ENCODE measurements at places on chromosomes 7 and 10.

- no peak for DNase-seq
These were observed 67.3 kb downstream of the DIP2C start for GRCh38 chr10:621981-622740.

- DNase-seq = no peak
These were observed 106.0 kb downstream of the GRID1 start for GRCh38 chr10:86260564-86260963.

DNA sequence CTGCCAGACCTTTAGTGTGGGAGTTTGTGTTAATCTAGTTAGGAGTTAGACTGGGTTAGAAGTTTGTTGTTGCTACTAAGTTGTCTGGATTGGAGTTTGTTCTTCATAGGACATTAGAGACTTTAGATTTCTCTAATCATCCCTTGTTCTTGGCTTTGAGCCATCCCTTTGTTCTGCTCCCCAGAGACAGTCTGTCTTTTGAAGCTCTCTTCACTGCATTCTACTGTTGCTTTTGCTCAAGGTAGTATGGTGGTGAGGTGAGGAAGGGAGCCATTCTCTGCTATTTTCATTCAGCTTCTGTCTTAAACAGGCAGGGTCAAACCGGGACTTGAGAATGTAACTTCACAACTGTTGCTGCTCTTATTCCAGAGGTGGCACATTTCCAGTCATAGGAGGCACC is 10.4 kb upstream of the TARP start:
- DNase-seq = no peak

- no peak for DNase-seq
These were observed 69.7 kb downstream of the CPVL start for GRCh38 chr7:29076631-29077030.

DNA sequence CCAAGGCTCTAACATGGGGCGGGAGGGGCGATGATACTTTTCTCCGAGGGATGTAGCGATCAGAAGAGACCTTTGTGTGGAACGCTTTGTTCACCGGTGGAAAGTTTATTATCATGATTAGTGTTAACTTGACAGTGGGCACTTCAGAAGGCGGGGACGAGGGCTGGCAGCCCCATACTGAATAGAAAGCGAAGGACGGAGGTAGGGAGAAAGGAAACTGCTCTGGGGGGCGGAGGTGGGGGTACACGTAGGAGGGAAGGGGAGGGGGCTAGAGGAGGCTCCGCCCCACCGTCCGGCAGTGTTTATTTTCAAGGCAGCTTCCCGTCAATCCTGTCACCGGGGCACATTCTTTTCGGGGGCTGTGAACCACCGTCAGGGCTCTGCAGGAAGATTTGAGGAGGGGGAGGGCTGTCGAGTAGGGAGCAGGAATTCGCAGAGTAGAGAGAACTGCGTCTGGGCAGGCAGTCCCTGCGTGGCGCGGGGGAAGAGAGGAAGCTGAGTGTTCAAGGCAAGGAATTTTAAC is 9.4 kb upstream of the NKX2-3 start:
- no peak for DNase-seq

DNA sequence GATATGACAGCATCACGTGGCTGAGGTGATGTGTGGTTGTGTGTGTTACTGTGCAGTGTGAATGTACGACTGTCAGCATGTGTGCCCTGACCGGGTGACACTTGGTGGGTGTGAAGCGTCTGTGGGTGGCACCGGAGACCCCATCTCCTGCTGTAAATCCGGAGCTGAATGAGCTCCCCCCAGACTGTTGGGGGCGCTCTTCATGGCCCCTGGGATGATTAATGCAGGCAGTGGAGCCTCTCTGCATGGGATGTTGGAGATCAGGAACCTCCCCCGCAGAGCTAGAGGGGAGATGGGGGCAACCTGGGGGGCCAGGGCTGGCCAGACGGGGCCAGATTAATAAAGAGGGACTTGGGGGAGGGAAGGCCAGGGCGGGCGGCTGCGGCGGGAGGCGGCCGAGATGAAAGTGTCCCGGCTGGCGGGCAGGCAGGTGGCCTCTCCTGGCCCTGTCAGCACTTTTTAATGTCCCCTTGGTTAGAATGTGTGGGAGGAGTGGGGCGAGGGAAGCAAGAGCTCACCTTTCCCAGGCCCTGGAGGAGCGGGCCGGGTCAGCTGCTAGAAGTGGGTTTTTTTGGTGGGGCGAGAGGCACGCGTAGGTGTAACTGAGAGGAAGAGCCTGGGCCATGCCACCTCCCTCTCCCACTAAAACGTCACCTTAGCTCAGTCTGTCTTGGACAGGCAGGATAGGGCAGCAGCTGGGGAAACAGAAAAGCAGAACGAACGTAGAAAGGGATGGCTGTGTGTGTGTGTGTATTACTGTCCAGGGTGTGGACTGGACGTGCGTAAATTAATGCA is 34.1 kb downstream of the HIF1AN start:
- DNase-seq = no peak

GRCh38 chr7:21611129-21611528 is 68.3 kb downstream of the DNAH11 start:
- DNase-seq = no peak

GRCh38 chr10:18142151-18142550 is 1.9 kb downstream of the CACNB2 start:
- no peak for DNase-seq

GRCh38 chr7:157409149-157409752 is 72.4 kb downstream of the DNAJB6 start:
- no peak for DNase-seq

- peak; percentile 65 for DNase-seq
These were observed 94.8 kb upstream of the TARP start for GRCh38 chr7:38368191-38368605.

DNA sequence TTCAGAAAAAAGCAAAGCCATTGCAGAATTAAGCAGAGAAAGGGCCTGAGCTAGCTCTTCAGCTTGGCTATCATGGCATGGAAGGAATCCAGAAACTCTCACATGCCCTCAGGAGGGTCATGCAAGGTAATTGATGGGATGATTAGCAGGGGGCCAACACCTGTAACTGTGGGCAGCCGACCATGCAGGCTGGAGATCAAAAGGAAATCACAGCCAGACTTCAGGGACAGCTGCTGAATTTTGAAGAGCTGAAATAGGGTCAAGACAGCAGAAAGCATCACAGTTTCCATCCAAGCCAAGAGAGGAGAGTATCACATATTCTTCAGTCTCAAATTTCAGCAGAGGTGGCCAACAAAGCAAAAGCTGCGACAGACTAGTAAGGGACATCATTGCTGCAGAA is 239.6 kb upstream of the STEAP1 start:
- DNase-seq = no peak

GRCh38 chr10:73625004-73625883 is 16.0 kb downstream of the MYOZ1 start:
- no peak for DNase-seq

DNA sequence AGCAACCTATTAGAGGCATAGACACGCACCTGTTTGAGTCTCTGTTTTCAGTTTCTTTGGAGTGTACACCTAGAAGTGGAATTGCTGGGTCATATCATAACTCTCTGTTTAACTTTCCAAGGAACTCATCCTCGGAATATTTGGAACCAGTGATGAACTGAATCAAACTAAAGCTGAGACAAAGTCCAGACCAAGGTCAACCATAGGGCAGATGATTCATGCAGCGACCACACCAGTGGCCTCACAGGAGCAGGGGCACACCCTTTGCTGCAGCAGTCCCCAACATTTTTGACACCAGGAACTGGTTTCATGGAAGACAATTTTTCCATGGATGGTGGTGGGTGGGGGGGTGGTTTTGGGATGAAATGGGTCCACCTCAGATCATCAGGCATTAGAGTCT is 4.9 kb upstream of the OPTN start:
- no peak for DNase-seq

DNA sequence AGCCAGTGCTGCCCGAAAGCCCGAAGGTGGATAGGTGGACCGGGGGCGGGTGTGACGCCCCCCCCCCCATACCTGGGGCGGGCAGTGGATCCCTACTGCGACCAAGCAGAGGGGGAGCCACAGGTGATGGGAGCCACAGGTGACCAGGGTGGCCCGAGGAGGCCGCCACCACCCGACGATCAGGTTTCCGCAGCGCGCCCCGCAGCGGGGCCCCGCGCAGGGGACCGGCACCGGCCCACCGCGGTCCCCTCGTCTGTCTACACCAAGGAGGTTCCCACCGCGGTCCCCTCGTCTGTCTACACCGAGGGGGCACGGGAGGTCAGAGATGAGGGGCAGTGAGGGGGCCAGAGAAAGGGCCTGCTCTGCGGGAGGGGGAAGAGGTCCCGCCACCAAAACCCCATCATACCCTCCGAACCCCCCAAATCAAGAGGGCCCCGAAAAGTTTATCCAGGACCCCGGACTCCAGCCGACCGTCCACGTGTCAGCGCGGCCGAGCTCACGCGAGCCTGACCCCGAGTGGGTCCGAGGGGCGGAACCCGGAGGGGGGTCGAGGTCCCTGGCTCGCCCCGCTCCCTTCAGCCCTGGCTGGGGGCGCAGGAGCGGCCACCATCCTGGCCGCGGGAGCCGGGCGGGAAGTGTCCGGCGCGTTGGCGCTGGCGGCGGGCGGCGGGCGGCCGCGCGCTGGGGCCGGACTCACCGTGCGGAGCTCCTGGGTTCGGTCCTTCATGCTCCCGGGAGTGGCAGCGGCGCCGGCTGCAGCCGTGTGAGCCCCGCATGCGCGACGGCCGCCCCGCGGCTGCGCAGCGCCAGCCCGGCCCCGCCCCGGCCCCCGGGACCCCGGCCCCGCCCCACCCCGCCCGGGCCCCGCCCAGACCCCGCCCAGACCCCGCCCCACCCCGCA is at the start of gene STX1A:
TSS of gene STX1A (minus strand) at position 765 of the 901 bp plus-strand sequence. CDS start at position 727, 38 bp downstream.
- peak; percentile 65 for DNase-seq

GRCh38 chr7:123798532-123799188 is 46.3 kb upstream of the HYAL4 start:
- DNase-seq = no peak

DNA sequence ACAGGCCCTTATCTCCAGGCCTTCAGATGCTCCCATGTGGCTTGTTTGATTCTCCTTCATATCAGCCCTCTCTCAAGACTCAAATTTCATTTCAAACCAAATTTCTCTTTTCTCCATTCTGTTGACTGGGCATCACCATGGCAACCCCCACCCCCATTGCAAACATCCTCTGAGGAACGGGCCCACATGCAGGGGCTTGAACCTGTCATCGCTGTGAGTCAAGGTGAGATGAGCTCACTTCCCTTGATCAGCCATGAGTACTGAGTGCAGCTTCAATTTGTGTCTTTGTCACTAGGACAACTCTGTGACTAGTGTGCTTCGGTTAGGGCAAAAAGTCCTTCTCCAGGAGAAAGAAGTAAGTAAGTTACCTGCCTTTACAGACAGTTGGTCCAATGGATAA is 41.9 kb downstream of the CALML3 start:
- no peak for DNase-seq

GRCh38 chr7:157674715-157675426 is 338.1 kb downstream of the DNAJB6 start:
- no peak for DNase-seq

DNA sequence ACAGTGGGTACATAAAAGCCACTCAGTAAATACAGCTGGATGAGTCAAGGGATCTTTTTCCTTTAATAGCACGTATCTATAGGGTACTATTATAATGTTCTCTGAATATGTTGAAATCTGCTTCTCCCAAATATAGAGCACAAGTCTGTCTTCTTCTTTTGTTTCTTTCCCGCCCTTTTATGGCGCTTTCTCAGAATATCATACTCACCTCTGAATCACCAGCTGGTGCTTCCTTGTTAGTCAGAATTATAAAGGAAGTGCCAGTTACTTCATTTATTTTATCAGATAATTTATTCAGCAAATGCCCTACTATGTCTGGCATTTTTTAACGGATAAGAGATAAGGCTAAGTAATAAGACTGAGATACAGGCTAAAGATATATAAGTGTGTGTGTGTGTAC is 772.9 kb downstream of the SORCS3 start:
- DNase-seq = no peak

DNA sequence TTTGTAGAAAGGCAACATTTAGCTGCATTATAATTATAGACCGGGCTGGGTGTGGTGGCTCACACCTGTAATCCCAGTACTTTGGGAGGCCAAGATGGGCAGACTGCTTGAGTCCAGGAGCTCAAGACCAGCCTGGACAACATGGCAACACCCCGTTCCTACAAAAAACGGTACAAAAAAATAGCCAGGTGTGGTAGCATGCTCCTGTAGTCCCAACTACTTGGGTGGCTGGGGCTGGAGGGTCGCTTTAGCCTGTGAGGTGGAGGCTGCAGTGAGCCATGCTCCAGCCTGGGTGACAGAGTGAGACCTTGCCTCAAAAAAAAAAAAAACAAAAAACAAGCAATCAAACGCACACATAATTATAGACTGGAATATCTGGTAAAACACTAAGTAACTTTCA is 5.0 kb downstream of the YWHAG start:
- DNase-seq = no peak

GRCh38 chr7:80722616-80723195 is 84.3 kb downstream of the CD36 start:
- DNase-seq = no peak

GRCh38 chr10:131730771-131731497 is 169.9 kb upstream of the PPP2R2D start:
- DNase-seq = no peak

- DNase-seq = no peak
These were observed 529.4 kb downstream of the SORCS3 start for GRCh38 chr10:105170521-105170920.

DNA sequence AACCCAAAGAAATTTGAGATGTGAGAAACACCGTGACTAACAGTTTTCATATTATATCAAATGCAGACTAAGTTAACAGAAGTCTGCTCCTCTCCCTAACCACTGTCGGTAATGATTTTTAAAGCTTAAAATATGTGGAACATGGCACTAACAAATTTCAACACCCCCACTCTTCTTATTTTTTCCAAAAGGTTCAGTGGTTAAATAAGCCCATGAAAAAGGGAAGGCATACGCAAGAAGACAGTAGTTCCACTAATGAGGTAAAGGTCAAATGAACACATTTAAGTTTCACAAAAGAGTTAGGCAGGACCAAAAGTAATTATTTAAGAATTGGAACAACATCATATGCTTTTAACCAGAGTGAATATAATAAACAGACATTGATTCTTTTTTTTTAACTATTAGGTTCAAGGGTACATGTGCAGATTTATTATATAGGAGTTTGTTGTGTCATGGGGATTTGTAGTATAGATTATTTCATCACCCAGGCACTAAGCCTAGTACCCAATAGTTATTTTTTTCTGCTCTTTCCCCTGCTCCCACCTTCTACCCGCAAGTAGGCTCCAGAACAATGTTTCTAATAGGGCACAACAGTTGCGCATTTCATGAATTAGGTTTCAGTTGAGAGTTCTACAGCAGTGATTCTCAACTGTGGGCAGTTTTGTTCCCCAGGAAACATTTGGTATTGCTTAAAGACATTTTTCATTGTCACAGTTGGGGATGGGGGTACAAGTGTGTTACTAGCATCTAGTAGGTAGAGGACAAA is 79.9 kb downstream of the HBP1 start:
- no peak for DNase-seq

Measured in stimulated activated CD4-positive, alpha-beta T cell treated with anti-CD3 and anti-CD28 coated beads, Interleukin-1b, Interleukin-23, amount 100 ng/mL, for 4 hours (primary cell).